ENCODE measurements at places on chromosomes 4 and X.

DNA sequence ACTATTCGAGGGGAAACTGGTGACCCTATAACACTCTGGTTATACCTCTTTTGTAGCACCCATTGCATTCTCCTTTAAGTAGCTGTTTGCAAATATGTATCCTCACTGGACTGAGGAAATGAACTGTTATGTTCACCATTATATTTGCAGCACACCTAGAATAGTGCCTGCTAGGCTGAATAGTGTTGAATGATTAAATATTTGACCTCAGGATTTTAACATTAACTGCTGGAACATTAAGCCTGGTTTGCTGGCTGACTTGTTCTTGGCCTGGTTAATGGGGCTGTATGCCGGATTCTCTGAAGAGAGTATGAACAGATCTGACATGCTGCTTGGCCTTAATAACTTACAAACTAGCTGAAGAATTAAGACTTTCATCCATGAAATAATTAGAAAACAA, 80.1 kb downstream of the RS1 start:
- DNase-seq = no peak

- DNase-seq = no peak
Observed at GRCh38 chrX:7372825-7373525, 225.0 kb upstream of the PUDP start.

- no peak for DNase-seq
Observed at GRCh38 chr4:108926061-108926460, 163.2 kb upstream of the ETNPPL start.

GRCh38 chr4:622996-623913, 2.1 kb upstream of the PDE6B start:
- DNase-seq = no peak

DNA sequence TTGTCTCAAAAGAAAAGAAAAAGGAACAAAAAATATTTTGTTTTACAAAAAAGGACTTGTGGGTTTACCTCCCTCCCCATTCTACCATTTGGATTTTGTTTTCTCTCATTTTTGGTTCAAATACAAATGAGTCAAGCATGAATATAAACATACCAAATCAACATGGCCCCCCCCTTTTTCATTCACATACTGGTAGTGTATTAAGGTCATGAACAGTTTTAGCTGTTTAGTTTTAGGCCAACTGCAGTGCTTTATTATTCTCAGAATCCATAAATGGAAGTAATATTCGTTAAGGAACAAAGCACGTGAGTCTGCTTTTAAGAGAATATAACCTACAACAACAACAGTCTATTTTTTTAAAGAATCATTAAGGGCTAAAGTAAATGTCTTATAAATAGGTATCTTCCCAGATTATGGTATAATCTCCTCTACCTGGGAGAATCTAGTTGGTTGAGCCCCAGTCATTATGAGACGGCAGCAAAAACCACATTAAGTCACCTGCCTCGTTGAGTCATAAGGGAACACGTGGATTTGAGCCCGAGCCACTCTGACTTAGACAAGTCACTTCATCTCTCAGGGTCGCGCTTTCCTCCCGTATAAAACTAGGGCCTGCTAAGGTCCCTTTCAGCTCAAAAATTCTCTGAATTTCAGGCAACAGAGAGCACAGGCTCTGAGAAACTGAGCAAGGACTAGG, 26.7 kb downstream of the BCLAF3 start:
- no peak for DNase-seq

- DNase-seq = peak; percentile 84
Observed at GRCh38 chr4:22607382-22607781, 85.4 kb upstream of the GBA3 start.

GRCh38 chr4:78766026-78766425, 10.1 kb upstream of the BMP2K start:
- no peak for DNase-seq

GRCh38 chr4:13888112-13888511, 260.6 kb upstream of the BOD1L1 start:
- DNase-seq = no peak

GRCh38 chr4:76726176-76726575, 171.8 kb downstream of the SOWAHB start:
- no peak for DNase-seq

- DNase-seq = peak; percentile 48
Observed at GRCh38 chr4:179755322-179755721, 2313.1 kb upstream of the AGA start.

- DNase-seq = peak; percentile 36
Observed at GRCh38 chrX:155148724-155149537, 67.3 kb upstream of the VBP1 start.

DNA sequence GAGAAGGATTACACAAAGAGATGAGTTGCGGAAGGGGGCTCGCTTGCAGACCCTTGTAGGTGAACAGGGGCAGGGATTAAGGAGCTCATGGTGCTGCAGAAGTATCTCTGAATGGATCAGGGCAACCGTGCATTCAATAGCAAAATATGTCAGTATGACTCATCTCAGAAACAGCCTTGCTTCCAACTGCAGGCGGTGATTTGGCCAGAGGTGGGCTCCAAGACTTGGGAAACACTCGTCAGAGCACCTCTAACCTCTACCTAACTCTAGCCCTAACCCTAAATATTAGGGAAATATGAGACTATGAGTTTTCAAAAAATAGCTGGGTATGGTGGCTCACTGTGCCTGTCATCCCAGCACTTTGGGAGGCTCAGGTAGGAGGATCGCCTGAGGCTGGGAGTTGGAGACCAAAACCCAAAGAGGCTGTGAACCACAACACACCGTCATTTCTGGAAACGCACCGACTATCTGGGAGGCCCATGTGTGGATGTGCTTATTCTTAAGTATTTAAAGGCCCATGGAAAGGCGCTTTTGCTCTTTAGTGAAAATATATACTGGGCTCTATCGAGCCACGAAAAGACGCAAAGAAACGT, 102.6 kb downstream of the DHRSX start:
- DNase-seq = no peak

DNA sequence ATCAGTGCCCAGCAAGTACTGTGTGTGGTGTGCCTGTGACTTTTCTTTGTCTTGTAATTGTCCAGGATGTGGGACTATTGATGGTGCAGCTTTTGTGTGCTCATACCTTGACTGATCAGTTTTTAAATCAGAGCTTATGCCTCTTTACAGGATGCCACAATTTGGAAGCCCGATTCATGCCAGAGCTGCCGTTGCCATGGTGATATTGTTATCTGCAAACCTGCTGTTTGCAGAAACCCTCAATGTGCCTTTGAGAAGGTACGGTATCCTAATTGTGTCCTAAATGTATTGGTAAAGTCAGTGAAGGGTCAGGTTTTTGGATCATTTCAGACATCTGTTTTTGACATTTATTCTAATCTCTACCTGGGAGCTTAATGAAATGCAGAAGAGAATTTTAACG, 180.2 kb downstream of the FRAS1 start:
- no peak for DNase-seq

DNA sequence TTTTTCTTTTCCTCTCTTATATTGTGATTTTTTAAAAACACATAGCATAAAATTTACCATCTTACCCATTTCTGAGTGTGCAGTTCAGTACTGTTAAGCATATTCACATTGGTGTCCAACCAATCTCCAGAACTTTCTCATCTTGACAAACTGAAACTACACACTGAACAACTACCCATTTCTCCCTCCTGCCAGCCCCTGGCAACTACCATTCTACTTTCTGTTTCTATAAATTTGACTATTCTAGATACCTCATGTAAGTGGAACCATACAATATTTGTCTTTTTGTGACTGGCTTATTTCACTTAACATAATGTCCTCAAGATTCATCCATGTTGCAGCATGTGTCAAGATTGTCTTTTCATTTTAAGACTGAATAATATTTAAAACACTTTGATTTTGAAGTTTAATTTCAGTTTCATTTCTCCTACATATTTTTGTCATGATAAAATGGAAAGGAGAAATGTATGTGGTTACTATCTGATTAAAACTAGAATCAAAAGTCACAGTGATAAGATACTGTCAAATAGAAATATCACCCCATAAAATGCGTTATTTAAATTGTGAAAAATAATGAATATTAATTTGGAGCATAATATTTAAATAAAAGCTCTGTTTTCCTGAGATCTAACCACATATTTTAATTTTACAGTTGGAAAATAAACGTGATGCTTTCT, 122.8 kb downstream of the DIPK2B start:
- no peak for DNase-seq

DNA sequence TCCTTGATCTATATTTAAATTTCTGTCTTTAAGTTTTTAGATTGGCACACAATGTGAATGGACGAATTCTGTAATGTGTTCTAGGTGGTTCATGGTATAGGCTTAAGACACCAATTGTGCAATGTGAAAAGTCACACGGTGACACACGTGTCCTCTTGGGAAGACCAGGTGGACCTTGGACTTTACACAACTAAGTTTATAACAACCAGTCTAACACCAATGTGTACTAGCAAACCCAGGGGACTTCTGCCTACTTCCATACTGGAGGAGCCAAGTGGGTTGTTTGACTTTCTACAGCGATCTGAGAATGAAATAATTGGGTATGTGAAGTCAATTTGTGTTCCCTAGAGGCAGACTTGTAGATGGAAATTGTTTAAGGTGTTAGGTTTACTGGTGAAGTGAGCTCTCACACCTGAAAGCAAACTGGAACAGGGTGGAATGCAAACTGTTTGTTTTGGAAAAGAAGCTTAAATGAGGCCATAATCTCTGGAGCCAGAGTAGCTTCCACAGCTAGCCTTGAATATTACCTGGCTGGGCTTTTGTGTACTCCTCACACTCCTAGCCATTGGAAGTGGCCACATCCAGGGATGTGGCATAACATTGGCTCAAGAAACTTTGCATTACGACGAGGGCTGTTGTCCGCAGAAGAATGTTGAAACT, 45.9 kb upstream of the WDR1 start:
- no peak for DNase-seq

DNA sequence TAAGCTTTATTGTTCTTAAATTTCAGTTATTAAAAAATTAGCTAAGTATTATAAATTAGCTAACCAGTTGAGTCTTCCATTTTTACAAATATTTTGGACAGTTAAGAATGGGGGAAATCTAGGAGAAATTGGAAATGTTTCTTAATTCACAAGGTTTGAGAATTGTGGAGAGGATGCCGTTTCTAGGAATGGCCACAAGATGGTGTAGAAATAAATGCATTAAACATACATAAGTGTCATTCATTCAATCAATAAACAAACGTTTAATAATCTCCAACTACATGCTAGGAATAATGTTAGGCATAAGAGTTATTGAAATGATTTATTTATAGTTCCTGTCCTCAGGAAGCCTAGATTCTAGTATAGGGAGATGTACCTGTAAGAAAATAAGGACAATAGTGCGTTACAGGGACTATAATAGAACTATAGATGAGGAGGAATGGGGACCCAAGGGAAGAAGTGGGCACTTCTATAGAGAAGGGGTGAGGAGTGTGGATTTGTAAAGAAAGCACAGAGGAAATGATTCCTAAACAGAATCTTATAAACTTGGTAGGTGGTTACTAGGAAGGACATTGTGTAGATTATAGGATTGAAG, 195.7 kb upstream of the ANK2 start:
- DNase-seq = no peak

DNA sequence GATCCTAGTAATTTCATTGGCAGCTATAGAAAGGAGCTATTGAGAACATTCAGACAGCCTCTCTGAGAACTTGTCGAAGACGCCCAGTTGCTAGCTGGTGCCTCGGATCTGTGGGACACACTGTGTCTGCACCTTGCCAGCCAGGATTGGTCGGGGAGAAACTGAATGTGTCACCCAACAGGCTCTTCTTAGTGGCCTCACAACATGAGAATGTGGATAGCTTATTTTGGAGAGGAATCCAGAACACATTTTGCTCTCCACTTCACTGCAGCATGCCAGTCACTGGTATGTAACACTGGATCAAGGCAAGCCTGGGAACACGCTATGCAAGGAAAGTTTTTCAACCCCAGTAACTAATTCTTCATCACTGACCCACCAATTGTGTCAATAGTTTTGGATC, 89.5 kb upstream of the TRPC3 start:
- no peak for DNase-seq

DNA sequence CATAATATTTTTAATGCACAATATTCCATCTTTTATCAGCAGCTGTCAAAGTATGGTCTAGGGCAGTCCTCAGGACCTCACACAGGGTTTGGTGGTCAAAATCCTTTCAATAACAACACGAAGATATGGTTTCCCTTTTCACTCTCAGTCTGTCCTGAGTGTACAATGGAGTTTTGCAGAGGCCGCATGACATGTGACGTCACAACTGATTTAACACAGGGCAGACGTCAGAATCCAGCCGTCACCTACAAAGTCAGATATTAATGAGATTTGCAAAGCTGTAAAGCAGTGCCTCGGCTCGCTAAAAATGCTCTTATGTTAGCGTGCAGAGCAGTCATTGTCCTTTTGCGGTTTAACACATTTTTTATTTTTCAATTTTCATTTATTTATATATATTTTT, 12.5 kb downstream of the ABLIM2 start:
- DNase-seq = no peak

DNA sequence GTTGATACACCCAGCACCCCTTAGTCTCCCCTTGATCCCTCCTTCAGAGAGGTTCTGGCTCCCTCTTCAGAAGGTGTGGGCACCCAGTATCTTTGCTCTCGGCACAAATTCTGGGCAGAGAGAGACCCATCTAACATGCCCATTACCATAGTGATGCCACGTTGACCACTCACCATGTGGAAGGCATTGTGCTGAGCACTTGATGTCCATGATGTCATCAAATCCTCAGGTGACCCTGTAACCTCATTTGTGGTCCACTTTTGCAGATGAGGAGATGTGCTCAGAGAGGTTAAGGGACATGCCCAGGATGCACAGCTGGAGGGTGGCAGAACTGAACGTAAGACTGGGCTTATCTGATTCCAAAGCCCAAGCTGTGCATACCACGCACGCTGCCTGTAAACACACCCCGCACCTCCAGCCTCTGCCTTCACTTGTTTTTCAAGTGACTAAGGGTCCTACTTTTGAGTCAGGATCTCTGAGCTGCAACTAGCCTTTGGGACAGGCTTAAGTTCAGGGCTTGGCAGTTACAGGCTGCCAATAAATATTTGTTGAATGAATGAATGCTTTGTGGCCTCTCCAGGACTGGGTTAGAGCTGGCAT, 55.2 kb downstream of the HTRA3 start:
- DNase-seq = no peak

DNA sequence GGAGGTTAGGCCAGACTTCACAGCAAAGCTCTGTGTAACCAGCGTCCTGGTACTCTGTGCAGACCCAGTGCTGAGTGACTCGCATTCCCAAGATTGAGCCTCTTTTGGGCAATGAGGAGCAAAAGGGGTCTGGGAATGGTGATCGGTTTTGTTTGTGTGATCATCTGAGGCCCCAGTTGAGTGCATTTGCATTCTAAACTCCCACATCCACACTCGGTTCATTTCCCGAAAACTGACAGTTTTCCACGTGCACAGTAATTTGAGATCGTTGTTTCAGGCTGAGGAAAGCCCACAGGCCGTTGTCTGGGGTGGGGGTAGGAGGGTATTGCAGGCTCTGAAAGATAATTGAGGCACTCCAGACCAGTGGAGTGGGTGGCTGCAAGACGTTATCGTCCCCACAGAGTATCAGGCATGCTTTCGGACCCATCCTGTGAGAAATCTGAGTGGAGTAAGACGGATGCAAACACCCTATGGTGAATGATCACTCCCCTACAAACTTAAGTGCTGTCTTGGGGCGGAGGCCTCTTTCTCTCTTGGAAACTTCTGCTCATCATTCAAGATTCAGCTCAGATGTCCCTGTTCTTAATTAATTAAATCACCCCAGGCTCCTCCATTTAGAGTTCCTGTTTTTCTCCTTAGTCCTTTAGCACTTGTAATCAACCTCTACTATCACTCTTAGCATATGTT, 96.1 kb downstream of the AFF1 start:
- DNase-seq = no peak

Measured in hematopoietic multipotent progenitor cell treated with erythropoietin and hydrocortisone succinate and interleukin-3 and kit ligand, for 6 days (in vitro differentiated cells).